ENCODE measurements at places on chromosomes 7 and 10.

DNA sequence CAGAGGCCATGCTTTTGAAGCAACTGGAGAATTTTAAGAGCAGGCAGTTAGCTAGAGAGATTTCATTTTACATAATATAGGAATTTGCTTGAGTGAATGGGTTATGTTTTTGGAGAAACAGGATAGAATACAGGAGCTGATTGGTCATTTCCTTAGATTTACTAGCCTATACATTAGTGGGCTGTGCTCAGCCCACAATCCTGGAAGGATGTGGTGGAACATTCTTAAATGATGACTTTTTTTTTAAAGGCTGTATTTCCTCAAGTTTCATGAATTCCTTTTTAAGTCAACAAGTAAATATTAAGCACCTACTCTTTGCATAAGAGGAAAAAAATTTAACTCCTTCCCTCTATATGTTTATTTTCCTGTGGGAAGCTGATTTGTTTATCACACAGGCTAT, 314.4 kb upstream of the BMPER start:
- no peak for DNase-seq

DNA sequence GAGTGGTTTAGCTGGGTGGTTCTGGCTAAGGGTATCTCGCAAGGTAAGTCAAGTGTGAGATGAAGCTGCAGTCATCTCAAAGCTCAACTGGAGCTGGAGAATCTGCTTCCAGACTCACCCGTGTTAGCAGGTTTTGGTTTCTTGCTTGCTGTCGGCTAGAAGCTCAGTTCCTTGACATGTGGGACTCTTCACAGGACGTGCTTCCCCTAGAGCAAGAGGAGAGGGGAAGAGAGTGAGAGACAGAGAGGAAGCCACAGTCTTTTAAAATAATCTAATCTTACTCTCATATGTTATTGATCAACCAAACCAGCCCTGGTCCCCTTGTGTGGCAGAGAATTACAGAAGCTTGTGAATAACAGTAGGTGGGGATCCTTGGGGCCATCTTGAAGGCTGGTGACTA, 199.5 kb downstream of the REEP3 start:
- DNase-seq, result no peak

DNA sequence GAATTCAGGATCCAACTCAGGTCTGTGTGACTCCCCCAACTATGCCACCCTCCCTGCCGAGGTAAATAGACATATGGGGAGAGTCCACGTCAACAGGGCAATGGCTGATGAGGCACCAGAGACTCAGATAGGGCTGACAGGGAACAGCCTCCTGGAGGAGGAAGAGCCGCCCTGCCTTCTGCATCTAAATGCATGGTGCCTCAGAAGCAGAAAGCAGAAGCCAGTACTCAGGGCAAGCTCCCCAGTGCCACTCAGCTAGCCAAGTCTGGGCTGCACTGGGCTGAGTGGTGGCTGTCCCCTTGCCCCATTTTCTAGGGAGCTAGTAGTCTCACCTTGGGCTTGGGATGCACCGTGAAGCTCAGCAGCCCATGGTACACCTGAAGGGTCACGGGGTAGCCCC, 11.0 kb downstream of the RRP12 start:
- DNase-seq, result no peak

DNA sequence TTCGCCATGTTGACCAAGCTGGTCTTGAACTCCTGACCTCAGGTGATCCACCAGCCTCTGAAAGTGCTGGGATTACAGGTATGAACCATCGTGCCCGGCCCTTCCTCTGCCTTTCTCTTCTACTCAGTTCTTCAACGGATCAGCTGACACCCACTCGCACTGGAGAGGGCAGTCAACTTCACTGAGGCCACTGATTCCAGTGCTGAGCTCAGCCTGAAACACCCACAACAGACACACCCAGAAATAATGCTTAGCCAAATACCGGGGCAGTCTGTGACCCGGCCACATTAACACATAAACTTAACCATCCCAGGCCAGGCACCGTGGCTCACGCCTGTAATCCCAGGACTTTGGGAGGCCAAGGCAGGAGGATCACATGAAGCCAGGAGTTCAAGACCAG, 119.3 kb upstream of the CHST15 start:
- no peak for DNase-seq

DNA sequence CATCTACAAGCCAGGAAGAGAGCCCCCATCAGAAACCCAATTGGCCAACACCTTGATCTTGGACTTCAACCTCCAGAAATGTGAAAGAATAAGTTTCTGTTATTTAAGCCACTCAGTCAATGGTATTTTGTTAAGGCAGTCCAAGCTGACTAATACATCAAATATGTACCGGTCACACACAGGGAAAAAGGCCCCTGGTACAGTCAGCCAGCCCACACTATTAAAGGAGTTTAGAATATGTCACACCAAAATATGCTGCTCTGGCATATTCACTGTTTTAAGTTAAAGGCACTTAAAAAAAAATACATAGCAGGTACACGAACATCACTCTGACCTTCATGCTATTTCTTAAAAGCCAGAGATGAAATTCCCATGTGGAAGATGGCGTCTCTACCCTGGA, 15.2 kb upstream of the CDCA7L start:
- no peak for DNase-seq

DNA sequence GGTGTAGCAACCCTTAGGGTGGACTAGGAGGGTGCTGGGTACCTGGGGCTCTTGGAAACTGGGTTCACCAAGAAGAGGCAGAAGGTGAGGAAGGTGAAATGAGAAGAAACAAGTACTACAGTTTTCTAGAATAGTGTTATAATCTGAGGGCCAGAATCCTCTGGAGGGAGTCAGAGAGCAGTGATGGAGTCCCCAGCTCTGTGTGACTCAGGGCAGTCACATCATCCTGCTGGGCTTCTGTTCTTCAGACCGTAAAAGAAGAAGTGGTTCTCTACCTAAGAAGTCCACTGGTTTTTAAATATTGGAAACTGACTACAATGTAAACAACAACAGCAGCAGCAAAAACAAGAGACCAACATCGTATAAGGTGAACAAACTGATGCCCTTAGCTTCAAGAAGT, 197.3 kb downstream of the PRPF18 start:
- DNase-seq, result no peak

DNA sequence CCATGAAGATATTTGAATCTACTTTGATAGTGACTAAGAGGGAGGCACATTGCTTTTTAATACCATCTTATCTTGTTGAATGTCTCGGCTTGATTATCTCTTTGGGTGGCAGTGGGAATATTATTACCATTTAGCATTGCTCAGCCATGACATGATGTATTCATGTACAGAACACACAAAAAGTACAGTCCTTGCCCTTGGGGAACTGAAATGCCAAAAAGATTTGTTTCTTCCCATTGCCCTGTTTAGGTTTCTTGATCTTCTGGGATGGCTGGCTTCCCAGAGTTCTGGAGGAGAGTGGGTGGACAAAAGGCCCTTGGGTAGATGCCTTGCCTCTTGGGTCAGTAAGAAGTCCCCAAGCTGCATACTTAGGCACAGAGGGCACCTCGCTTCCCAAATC, 23.8 kb downstream of the SUFU start:
- DNase-seq, result no peak

- no peak for DNase-seq
Observed at GRCh38 chr7:73521636-73522104, 423 bp downstream of the BAZ1B start.

DNA sequence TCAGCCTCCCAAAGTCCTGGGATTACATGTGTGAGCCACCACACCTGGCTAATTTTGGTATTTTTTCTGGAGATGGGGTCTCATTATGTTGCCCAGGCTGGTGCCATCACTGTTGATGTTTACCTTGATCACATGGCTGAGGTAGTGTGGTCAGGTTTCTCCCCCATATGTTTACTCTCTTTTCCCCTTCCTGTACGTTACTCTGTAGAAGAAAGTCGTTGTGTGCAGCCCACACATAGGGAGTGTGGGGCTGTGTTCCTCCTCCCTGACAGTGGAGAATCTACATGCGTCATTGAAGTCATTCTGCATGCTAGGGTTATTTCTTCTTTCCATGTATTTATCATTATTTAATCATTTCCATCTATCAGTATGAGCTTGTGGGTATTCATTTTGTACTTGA, 16.3 kb upstream of the ORAI2 start:
- no peak for DNase-seq

GRCh38 chr10:93070378-93071176, 3.1 kb upstream of the CYP26A1 start:
- no peak for DNase-seq

DNA sequence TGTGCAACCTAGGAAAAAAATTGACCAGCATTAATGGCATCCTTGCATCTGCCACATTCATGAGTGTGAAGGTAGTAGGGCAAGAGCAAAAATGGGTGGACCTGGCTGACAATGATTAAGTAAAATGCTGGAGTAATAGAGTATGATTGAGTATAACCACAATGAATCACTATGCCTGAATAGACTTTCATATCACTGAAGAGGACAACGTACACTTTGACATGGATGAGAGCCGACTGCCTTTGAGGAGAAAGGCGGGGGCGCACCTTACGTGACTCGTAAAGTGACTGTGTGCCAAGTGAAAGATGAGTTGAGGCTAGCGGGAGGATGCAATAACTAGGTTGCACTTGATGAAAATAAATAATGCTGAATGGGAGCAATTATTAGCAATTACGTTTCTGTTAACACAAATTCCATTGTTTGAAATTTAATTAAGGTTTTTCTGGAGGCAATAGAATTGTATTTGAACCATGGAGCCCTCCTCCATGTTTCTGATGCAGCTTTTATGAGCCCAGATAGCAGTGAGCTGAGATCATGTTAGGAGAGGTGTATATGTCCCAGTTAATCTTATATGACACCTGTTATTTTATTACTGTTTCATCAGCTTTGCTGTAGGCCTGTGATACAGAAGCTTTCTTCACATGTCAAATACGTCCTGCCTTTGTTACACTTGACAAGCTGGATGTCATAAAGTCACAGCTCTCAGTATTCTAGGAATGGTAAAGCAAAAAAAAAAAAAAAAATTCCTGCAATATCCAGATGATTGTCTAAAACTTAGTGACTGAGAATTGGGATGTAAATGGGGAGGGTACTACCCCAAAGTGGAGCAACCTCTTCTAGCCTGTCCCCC, 596.5 kb downstream of the NXPH1 start:
- no peak for DNase-seq

GRCh38 chr7:72465521-72465920, 53.4 kb upstream of the CALN1 start:
- no peak for DNase-seq

GRCh38 chr10:56298941-56299340, 62.1 kb downstream of the ZWINT start:
- DNase-seq, result no peak

DNA sequence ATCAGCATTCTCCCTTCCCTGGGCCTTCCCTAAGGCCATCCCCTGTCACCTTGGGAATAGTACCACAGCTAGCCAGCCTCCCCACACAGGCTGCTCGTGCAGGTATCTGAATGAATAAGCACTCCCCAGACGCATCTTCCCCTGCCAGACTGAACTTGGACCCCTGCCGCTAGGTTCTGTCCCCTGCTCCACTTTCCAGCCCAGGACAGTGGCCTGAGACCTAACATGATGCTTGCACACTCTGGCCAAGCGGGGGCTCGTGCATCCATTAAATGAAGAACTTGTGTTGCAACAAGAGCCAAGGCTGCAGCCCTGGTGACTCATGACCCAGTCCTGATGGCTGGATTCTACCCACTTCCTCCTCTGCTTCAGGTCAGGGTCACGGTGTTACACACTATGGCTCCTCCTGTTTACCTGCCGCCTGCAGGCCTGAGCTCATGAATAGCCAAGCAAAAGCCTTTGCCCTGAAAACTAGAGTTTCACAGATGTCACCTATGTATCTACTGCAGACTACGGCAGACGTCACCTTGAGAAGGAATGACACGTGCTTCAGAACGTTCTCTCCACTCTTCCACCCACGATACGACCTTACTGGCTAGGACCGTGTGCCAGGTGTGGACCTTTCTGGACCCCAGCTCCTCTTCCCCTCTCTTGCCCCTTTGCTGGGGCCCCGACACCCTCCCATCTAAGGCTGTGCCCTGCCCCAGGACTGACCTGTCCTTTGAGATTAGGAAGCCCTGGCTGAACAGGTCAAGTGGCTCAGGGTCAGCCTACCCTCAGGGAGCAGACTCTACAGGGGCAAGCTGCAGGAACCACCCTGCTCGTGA, 6.5 kb downstream of the ASB13 start:
- DNase-seq, result no peak

DNA sequence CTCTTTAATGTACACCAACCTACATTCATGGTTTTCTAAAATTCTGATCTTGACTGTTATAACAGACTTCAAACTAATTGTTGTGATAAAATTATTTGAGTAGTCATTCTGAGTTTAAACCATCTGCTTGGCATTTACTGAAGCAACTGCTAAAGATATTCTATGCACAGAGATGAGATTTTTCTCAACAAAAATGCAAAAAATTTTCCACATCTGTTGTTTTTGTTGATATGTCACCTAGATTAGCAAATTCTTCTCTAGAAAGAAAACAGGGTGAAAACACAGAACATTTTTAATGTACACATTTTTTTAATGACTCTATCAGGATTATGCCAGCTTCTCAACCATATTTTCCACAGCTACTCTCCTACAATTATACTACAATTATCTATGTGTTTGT, 42.7 kb downstream of the ARHGAP12 start:
- DNase-seq, result no peak

All from Ammon's horn (tissue), 1 donor.